Right cardiac atrium (tissue), 5 donors: ENCODE measurements at places on chromosomes 5 and 9.

DNA sequence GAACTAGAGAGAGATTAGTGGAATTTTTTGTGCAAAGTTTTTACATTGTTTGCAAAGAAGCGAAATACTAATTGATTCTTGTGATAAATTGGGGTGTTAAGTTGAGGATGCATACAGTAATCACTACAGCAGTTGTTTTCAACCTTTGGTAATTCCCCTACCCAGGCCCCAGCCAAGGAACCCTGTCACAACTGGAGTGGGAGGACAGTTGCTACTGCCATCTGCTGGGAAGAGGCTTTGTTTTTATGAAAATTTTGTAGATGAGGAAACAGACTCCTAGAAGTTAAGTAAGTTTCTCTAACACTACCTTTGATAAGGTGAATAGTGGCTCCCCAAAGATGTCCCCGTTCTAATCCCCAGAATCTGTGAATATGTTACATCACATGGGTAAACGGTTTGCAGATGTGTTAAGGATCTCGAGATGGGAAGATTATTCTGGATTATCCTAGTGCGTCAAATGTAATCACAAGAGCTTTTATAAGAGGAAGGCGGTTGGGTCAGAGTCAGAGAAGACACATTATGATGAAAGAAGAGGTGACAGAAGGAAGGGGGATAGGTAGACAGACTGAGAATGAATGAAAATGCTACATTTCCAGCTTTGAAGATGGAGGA is 34.0 kb upstream of the PPP1R2B start:
- no peak for DNase-seq

- DNase-seq, result peak; percentile 53
Observed at GRCh38 chr9:35757226-35757891, 3.3 kb upstream of the MSMP start.

DNA sequence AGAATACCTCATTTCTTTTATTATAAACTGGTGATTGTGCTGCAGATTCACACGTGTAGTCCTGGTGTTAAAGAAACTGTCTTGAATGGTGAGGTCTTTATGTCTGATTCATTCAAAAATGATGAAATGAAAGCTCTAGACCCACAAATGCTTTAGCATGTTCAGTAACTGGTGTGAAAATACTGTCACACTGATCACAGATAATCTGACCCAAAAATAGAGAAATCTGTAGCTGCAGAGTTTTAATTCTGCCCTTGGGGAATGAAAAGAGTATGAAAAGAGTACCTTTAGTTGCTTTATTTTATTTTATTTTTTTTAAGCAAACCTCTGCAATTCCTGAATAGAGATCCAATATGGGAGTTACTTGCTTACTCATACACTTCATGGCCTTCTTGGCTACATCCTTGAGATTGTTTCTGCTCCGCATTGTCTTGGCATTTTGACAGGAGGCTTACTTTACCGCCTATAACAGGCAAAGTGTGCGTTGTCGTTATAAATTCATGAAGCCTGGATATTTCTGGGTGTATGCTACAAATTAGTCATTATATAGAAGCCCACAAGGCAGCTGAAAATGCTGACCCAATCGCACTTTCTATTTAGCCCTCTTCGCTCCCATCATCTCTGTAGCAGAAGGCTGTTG is 2.7 kb downstream of the RGMB start:
- no peak for DNase-seq

- no peak for DNase-seq
Observed at GRCh38 chr9:119157196-119157595, 212.0 kb downstream of the BRINP1 start.

DNA sequence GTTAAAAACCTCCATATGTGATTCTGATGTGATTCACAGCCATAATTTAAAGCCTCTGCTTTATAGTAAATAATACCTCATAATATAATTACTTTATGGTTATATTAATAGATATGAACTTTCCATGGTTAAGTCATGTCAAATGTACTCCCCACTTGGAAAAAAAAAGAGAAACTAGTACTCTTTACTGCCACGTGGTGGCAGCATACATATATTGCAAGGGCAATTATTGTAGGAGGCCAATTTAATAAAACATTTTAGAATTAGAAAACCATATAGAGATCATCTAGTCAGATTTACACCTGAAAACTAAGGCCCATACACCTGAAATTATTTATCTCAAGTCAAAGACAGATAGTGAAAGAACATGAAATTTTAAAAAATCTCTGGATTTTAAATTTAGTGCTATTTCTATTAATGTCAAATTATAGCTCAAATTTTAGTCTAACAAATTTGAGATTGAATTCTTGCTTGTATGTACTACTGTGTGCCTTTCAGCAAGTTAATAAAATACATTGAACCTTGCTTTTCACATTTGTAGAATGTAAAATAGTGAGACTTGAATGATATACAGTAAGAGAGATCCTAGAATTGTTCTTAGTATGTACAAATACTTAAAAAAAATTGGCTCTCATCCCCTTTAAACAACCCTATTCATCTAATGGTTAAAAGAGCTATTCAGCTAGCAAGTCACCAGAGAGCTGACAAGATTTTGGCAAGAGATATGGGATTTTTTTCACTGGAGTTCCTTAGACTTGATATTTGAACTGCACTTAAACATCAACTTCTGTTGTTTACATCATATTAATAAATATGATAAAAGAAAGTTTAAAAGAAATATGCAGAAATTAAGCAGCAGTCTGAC is 603.8 kb downstream of the TLE4 start:
- no peak for DNase-seq

DNA sequence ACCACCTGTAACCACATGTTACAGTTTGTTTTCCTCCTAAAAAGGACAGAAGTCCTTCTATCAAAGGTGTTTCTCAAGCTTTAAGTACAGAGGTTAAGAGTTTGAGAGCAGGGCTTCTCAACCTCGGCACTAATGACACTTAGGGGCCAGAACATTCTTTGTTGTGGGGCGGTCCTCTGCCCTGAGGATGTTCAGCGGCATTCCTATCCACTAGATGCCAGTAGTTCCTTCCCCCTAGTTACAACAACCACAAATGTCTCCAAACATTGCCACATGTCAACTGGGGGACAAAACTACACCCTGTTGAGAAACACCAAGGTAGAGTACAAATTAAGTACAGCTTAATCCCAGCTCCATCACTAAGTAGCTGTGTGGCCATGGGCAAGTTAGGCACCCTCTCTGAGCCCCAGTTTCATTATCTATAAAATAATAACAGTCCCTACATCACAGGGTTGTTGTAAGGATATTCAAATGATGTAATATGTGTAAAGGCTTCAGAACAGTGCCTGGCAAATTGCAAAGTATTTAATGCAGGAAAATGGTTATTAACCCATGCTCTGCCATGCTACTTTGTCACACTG is 44.6 kb downstream of the PIP5K1B start:
- no peak for DNase-seq

DNA sequence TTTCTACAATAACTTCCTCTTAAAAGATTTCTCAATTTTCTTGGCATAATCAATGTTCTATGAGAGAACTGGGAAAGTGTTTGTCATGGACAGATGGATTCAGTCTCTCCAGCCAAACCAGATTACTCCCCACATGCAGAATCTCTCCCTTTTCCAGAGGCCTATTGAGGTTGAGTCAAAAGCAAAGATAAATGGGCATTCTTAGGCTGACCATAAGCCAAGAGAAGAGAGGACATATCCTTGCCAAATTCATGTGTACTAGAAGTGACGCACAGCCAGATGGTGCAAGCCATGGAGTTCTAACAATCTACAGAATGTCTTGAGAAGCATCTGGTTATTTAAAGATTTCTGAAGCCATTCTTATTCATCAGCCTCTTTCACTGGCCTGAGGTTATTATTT is 2115.0 kb downstream of the MAT2B start:
- no peak for DNase-seq

DNA sequence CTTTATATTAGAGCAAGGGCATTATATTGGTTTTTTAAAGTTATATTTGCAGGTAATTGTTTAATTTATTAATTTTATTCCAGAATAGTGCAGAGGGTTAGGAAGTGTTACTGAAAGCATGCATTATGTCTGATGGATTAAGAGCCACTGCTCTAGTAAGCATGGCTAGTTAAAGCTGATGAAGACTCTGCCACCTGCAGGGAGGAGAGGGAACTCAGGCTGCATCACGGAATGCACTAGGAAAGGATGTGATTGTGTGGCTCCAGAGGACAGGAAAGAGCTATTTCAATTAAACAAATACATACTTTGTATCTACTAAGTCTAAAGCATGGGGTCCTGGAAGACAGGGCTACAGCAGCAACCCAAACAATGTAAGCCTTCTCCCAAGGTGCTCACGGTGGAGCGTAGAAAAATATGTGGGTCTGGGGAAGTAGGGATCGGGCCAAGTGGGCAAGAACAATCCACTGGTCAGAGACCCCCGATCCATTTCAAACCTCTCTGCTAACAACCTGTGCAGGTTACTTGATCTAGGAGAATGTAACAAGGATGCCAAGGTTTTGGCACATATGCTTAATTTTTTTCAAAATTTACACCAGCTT is 15.3 kb upstream of the GRXCR2 start:
- DNase-seq, result no peak

- no peak for DNase-seq
Observed at GRCh38 chr9:136423432-136424146, 13.1 kb downstream of the PMPCA start.

DNA sequence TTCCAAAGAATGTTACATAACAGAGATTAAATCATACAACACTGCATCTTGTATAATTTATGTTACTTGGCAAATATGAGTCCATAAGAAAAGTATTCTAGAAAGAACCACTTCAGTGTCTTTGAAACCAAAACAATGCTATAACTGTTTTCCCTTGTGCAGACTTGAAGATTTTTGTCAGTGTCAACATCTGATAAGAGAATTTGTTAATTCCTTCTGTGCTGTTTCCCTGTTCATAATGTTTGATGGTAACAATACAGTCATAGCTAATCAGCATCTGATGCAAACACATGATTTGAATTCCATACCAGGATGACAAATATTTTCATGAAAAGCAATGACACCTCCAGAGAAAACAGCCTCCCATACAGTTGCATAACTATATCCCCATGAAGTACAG is 306.8 kb downstream of the SEMA5A start:
- no peak for DNase-seq

DNA sequence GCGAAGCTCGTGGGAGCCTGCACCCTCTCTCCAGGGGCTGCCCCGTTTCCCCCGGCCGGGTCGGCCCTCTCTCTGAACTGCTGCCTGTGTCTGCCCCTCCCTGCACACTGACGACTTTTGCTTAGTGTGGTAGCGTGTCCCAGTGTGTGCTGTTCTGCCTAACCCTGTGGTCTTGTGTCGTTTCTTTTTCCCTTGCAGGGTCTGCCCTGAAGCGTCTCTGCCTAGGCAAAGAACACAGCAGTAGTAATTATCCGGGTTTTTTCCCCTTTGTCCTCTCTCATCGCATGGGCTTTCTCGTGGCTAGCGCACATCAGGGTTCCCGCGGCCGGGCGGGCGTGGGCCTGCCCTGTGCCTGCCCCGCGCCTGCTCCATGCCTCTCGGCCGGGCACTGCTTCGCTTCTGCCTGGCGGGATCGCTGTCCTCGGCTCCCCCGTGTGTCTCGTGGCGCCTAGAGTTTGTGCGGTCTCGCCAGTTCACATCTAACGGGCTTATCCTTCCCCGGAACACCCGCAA is 122.7 kb downstream of the WNK2 start:
- DNase-seq, result no peak

DNA sequence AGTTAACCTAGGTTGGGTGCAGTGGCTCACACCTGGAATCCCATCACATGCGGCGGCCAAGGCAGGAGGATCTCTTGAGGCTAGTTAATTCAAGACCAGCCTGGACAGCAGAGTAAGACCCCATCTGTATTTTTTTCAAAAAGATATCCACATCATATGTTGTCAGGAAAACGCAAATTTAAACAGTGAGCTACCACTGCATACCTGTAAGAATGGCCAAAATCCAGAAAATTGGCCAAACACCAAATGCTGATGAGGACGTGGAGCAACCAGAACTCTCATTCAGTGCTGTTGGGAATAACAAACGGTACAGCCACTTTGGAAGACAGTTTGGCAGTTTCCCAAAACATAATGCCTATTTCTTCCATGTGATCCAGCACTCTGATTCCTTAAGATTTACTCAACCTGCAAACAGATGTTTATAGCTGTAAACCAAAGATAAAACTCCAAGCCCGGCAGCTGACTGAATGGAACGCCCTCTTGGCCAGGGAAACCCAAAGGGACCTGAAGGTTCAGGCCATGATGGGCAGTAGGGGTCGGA is 12.4 kb downstream of the CEL start:
- DNase-seq, result no peak

- DNase-seq, result no peak
Observed at GRCh38 chr9:31137176-31138160, 1247.0 kb upstream of the ACO1 start.

DNA sequence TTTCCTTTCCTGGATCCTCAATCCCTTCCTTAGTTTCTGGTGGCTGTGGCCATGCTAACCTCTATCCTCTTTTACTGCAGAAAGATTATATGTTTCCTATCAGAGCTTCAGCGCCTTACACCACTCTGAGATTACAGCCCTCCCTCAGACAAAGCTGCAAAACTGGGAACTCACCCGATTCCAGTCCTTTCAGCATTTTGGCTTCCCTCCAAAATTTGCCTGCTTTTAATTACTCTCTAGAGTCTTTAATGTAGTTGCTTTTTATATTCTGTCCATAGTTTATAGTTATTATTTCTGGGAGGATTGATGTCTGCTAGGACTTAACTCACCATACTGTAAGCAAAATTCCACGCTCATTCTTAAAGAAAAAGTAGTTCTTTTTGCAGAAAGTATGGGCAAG is 110.2 kb downstream of the NSG2 start:
- no peak for DNase-seq

- DNase-seq, result no peak
Observed at GRCh38 chr5:96172436-96172835, 210.8 kb upstream of the ELL2 start.

GRCh38 chr5:150789943-150790611 is 11.5 kb downstream of the SMIM3 start:
- peak; percentile 65 for DNase-seq

DNA sequence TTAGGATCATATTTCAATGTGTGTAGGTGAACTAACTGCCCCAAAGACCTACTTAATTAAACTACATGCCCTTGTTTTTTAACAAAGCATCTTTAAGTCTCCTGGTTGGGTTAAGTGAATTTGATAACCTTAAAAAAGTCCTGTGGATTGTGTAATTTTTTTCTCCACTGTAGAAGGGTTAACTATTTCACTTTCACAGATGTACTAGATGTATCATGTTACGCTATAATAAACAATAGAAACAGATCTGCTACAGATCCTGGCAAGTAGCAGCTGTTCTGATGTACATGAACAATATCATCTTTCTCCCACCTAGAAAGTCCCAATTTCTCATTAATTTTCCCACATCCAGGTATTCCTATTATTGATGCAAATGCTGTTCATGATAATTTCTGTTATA is 18.9 kb downstream of the KIF24 start:
- no peak for DNase-seq

- DNase-seq, result peak; percentile 82
Observed at GRCh38 chr9:75378036-75378435, 289.7 kb downstream of the OSTF1 start.
